Fibroblast of mammary gland (primary cell): ENCODE measurements at places on chromosomes 16 and 17.

DNA sequence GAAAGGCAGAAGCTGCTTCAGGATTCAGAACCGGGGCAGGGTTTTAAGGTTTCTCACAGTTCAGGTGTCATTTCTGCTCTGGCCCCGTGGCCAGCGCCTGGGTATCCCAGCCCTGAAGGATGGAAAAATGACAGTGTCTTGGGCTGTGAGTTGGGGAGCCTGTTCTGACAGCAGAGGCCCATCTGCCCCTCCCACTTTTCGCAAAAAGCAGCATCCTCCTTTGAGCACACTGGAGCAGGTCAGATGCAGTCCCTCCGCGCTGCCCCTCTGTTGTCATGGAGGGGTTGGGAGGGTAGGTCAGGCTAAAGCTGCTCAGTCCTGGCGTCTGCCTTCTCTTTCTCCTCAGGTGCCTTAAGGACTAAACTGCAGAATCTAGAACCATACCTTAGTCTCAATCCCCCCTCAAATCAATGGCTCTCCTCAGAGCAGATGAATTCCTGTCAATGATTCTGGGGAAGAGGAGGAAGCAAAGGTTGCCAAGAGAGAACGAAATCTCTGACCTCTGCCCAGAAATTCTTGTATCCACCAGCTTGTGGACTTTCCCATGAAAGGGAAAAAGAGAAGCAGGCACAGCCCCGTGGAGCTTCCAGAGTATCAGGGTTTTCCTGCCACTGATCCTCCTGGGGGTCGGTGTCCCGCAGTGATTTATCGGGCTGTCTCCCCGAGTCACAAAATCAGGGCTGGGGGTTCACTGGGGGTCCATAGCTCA is 7.3 kb downstream of the NEUROD2 start:
- DNase-seq: no peak

DNA sequence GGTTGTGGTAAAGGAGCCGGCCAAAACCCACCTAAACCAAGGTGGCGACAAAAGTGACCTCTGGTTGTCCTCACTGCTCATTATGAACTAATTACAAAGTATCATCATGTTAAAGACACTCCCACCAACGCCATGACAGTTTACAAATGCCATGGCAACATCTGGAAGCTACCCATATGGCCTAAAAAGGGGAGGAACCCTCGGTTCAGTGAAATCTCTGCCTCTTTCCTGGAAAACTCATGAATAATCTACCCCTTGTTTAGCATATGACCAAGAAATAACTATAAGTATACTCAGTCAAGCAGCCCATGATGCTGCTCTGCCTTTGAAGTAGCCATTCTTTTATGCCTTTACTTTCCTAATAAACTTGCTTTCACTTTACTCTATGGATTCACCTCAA is 72.2 kb downstream of the CYLD start:
- no peak for DNase-seq

DNA sequence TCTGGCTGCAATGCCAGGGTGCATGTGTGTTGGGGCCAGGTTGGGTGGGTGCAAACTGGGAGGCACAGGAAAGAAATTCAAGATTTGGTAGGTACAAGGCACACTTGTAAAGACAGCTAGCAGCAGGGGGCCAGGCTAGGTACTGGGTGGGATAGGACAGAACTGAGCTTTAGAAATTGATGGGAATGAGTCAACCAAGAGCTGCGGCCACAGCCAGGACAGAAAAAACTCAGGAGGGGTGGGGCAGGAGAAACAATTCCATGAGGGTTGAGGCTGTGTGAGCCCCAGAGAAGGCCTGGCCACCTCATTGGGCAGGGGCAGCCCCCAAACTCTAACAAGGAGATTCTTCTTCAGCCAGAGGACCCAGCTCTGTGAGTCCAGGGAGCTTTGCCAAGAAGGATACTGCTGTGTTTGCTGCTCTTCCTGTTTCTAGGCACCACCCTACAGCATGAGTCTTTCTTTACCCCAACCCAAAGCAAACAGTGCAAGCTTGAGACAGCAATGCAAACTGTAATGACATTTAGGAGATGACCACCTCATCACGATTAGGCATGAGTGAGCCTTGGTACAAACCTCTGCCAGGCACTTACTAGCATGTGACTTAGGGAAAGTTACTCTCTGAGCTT is 21.3 kb upstream of the CCDC182 start:
- no peak for DNase-seq

DNA sequence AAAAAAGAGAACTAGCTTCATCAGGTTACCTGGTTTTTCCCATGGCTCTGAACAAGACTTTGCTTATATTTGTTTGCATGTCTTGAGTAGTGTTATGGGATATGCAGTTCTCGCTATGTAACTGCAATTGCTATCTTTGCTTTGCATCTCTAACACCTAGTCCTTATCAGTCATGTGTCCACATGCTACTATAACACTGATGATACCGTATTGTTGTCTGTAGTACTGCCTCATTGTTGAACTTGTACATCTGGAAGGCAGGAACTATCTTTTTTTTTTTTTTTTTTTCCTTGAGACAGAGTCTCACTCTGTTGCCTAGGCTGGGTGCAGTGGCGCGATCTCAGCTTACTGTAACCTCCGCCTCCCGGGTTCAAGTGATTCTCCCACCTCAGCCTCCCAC is 2.5 kb downstream of the PSME3 start:
- DNase-seq: no peak

- DNase-seq: no peak
Observed at GRCh38 chr16:69934044-69934443, 17.1 kb upstream of the CLEC18A start.

GRCh38 chr16:46591257-46591656 is 29.9 kb downstream of the SHCBP1 start:
- DNase-seq: no peak

DNA sequence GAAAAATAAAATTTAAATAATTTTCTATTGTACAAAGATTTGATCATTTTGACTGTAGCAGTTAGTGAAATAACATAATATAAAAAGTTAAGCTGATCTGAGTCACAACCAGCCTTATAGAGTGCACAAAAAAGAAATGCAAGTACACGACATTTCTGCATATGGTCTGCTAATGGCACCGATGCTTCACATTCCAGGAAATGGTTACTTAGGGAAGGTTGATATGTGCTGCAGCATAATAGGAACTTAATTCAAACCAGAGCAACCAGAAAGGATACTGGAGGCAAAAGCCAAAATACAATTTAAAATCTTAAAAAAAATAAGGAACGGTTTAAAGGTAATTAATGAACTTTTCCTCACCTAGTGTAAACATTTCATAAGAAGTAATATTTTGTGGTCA is 10.0 kb upstream of the CFDP1 start:
- peak; percentile 44 for DNase-seq

- DNase-seq: peak; percentile 50
Observed at GRCh38 chr16:23469814-23470213, 16.8 kb upstream of the COG7 start.

DNA sequence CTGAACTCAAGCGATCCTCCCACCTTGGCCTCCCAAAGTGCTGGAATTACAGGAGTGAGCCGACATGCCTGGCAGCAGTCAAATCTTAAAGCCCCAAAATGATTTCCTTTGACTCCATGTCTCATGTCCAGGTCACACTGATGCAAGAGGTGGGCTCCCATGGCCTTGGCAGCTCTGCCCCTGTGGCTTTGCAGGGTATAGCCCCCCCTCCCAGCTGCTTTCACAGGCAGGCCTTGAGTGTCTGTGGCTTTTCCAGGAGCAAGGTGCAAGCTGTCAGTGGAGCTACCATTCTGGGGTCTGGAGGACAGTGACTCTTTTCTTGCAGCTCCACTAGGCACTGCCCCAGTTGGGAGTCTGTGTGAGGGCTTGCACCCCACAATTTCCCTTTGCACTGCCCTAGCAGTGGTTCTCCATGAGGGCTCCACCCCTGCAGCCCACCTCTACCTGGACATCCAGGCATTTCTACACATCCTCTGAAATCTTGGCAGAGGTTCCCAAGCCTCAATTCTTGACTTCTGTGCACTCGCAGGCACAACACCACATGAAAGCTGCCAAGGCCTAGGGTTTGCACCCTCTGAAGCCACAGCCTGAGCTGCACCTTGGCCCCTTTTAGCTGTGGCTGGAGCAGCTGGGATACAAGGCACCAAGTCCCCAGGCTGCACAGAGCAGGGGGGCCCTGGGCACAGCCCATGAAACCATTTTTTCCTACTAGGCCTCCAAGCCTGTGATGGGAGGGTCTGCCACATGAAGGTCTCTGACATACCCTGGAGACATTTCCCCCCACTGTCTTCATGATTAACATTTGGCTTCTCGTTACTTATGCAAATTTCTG is 79.3 kb upstream of the ARL4D start:
- DNase-seq: no peak

- DNase-seq: no peak
Observed at GRCh38 chr16:64132759-64133361, 989.0 kb downstream of the CDH11 start.

DNA sequence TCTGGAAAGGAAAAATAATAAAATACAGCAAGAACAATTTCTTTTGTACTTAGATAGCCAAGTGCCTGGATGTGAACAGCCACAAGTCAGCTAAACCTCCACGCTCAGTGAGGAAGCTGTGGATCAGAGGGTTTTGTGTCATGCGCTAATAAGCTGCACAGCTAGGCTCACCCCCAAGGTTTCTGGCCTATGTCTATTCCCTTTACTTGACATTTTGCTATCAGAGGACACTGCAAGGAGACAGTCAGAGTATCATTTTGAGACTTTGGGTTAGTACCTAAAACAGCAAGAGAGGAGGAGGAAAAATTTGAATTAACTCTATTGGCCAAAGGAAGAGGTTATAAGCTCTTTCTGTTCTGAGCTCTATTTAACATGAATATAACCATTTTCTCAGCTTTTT is 139.3 kb downstream of the KCNJ2 start:
- no peak for DNase-seq

DNA sequence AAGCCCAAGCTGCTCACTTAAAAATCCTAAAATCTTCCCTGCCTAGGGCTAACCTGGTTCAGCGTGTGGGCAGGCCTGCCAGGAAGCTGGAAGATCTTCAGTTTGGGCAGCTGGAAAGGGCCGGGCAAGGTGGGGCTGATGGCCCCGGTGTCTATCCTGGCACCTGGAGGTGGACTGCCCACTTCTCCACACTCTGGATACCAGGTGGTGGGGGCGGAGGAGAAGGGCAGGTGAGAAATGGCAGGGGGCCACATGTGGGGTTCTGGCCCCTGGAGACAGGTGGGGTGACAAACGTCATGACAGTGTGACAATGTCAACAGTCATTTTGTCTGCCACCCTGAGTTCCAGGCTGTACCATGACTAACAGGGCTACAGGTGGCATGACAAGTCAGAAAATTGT is 78.5 kb upstream of the C16orf82 start:
- DNase-seq: no peak

DNA sequence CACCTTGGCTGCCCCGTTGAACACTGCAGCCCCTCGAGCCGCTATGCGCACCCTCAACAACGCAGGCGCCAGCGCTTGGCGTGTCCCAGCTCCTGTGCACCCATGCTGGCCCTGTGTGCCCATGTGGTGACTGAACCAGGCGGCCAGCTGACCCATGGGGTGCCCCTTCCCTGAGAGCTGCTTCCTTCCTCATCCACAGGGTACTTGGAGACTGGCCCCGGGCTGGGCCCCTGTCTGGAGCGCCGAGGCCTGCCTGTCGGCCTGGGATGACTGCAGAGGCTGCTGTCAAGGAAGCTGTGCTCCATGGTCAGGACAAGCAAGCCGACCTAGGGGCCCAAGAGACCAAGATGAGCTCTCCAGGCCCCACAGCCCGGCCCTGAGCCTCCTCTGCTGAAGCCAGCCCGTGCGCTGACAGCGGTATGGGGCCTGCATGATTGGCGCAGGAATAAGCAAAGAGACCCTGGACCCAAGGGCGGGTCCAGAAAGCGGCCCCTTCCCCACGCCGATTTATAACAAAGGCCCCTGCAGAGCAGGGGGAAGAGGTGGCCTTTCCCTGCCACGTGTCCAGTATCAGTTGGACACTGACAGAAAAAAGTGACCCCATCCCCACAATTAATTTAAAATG is 21.6 kb upstream of the BAHCC1 start:
- DNase-seq: no peak

DNA sequence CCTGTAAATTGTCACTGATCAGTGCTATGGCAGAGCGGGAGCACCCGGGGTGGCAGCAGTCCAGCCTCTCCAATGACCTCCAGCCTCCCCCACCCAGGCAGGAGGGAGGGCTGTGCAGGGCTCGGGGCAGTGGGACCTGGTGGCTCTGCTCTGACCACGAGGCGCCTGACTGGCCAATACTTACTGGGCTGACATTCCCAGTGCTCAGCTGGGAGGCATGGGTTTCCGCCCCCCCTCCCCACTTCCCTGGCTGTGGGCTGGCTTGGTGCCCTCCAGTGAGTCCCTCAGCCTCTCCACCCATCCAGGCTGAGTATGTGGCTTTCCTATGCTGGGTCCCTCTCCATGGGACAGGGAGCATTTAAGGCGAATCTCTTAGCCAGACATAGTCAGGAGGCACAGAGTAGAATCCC is 2.7 kb downstream of the SOCS3 start:
- peak; percentile 78 for DNase-seq

DNA sequence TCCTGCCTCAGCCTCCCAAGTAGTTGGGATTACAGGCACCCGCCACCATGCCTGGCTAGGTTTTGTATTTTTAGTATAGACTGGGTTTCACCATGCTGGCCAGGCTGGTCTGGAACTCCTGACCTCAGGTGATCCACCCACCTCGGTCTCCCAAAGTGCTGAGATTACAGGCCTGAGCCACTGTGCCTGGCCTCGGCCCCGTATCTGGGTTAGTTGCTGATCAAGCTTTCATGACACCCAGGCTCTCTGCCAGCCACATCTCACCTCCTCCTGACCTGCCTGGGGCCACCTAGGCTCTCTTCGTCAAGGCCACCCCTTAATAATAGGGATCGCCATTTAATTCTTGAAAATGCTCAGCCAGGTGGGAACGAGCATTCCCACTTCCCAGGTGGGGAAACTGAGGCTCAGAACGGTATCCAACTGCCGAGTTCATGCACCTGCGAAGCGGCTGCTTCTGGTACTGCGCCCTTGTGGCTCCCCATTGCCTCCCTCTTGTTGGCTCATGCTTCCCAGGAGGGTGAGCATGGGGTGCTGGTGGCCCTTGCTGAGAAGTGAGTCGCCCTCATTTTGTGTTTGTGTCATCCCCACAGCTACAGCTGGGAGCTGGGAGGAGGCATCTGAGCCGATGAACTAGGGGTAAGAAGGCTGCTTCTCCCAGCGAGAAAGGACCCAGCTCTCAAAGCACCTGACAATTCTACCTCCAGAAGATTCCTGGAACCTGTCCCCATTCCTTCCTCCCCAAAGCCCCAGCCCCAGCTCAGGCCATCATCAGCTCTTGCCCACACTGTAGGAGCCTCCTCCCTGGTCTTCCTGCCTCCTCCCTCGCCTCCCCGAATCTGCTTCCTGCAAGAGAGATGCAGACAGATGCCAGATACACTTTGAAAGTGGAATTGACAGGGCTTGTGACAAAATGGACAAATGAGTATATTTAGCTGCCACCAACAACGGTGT is 17.3 kb upstream of the SNN start:
- no peak for DNase-seq

DNA sequence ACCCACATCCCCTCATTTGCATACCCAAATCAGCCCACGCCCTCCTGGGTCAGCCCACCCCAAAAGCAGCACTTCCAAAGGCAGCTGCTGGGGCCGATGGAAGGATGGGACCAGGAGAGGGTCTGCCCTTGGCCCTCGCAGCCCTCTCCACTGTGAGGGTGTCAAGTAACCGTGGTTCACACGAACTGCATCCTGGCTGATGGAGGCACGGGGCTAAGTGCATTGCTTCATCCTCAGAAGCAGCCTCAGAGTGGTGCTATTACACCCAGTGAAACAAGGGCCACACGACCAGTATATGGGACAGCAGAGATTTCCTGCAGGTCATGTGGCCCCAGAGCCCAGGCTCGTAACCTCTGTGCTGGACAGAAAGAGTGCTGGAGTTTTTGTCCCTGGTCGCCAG is 13.2 kb upstream of the ATP2A3 start:
- no peak for DNase-seq

- peak; percentile 74 for DNase-seq
Observed at GRCh38 chr17:49646391-49647255, 31.3 kb downstream of the SPOP start.
